Naive thymus-derived CD4-positive, alpha-beta T cell (primary cell): ENCODE measurements at places on chromosomes 1 and 21. TPM values are rescaled to one million over a fixed set of nuclear protein-coding genes. Genes with fewer than 3 reads are reported as not detected.

Gene MAP10
- 4.5 and 4.6 TPM in 2 replicates for total RNA-seq

DNA sequence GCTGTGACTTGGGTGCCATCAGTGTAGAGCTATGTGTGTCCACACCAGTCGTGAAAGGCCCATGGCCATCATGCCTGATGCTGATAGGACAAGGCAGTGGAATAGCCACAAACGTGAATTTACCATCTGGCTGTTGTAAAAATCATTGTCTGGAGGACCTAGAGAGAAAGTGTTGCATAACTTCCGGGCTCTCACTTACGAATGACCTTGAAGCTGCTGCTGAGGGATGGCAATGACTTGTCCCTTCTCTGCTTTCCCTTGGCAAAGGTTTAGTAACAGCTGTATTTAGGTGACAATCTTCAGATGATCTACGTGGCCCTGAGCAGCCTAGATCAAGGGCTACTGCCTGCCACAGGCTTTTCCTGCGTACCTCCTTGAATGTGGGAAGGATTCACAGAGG, 5.8 kb downstream of the ATP1B1 start:
- peaks cover 7% of the 10 kb centered on the region for H3K4me1 ChIP-seq
- H3K27me3 ChIP-seq = no peaks in the 10 kb centered on the region
- H3K4me3 ChIP-seq = no peak overlapping the region
- no peak overlapping the region for H3K27ac ChIP-seq

Gene LRRC8C
- 46.8 TPM for total RNA-seq

DNA sequence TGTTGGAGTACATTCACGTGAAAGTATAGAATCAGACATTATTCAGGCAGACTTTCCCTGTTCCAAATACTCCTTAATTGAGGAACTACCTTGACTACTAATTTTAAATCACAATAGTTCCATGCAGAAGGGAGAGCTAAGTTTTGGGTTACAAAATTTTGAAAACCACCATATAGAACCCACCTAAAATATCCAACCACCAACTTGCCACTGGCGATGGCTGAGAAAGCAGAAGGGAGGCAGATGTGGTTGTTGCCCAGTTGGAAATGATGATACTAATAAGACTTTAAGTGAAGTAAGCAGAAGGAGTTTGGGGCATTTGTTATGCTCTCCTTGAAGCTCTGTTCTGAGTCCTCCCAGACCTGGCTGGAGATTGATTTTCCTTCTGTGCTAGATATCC, 190.7 kb downstream of the HLX start:
- H3K4me3 ChIP-seq = no peak overlapping the region
- no peaks in the 10 kb centered on the region for H3K36me3 ChIP-seq
- H3K27ac ChIP-seq = no peak overlapping the region
- no peaks in the 10 kb centered on the region for H3K27me3 ChIP-seq
- DNase-seq = no peak

Gene NRIP1
- total RNA-seq = 13.2 and 13.8 TPM in 2 replicates

DNA sequence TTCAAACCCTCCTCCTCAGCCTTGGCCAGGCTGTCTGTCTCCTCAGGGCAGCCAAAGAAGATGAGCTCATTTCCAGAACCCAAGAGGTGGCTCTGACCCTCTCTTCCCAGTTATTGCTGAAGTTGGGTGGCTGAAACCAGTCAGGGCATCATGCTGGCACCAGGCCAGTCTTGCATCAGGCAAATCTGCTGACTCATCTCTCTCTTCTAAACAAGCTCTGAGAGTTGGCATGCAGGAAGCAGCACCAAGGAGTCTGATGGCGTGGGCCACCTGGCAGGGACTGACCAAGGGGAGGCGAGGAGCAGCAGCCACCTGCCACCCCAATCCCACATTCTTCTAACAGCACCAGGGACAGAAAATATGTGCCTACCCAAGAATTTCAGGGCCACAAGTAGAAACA, 104.8 kb upstream of the ATP1A1 start:
- H3K4me1 ChIP-seq = peaks cover 5% of the 10 kb centered on the region
- H3K4me3 ChIP-seq = no peak overlapping the region
- no peak for DNase-seq
- H3K27ac ChIP-seq = no peak overlapping the region

- no peak overlapping the region for H3K27ac ChIP-seq
- DNase-seq = no peak
- no peak overlapping the region for H3K4me3 ChIP-seq
- no peaks in the 10 kb centered on the region for H3K36me3 ChIP-seq
- H3K4me1 ChIP-seq = no peaks in the 10 kb centered on the region
- H3K27me3 ChIP-seq = no peaks in the 10 kb centered on the region
These were observed 152.4 kb downstream of the GALNT2 start for GRCh38 chr1:230219174-230220067.

- no peak for DNase-seq
- H3K4me3 ChIP-seq = no peak overlapping the region
- no peak overlapping the region for H3K27ac ChIP-seq
- H3K36me3 ChIP-seq = no peaks in the 10 kb centered on the region
These were observed 494.5 kb upstream of the LRRC7 start for GRCh38 chr1:69073176-69073575.

DNA sequence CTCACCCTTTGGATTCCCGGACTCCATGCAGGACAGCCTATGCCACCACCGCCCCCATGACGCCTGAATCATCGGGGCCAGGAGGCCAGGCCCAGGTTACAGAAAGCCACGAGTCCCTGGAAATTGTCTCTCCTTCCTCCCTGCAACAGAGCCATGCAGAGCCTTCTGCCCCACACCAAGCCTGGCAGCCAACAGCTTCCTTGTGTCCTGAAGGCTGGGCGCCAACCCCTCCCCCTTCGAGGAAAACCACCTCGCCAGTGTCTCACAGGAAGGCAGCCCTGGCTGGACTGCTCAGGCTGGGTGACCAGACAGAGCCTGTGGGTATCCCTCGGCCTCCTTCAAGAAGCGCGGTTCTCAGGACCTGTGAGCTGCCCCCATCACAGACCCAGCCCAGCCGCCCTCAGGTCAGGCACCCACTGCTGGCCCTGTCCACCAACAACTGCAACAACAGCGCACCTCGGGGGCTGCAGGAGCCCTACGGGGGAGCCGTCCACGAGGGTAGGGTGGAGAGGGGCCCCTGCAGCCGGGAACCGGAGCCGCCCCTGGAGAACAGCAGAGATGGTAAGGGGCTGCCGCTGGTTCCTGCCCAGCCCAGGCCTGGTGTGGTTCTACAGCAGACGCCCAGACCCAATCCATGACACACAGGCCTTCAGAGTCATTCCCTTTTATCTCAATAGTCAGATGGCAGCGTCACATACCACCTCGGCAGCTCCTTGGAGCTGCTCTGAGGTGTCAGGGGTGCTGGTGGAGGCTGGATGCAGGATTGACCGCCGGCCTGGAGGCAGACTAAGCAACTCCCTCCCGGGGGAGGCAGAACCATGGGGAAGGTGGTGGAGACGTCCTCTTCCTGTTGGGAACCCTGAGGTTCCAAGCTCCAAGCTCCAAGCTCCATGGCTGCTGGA, 23.7 kb downstream of the KIAA1614 start:
- DNase-seq = no peak
- H3K4me1 ChIP-seq = no peaks in the 10 kb centered on the region
- H3K36me3 ChIP-seq = no peaks in the 10 kb centered on the region

DNA sequence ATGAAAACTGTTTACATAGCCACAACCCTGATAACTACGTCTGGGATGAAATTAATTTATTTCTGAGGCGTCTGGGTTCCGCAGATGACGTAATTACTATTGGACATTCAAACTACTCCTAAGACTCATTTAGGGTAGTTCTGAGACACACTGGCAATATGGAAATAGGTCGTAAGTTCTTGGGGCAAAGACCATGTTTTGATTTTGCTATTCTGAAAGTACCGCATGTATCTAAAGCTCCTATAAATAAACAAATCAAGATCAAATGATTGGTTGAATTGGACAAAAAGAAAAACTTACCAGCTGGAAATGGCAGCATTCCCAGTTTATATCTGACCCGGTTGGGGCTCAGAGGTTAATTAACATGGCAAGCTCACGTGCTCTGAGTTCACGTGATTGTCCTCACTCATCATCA, 74.3 kb downstream of the DHRS3 start:
- no peaks in the 10 kb centered on the region for H3K36me3 ChIP-seq
- no peak overlapping the region for H3K27ac ChIP-seq
- no peaks in the 10 kb centered on the region for H3K27me3 ChIP-seq
- no peaks in the 10 kb centered on the region for H3K4me1 ChIP-seq
- no peak overlapping the region for H3K4me3 ChIP-seq

Gene INAVA
- total RNA-seq = not detected

- H3K27ac ChIP-seq = no peak overlapping the region
- no peaks in the 10 kb centered on the region for H3K4me1 ChIP-seq
- no peak for DNase-seq
- no peaks in the 10 kb centered on the region for H3K27me3 ChIP-seq
- no peaks in the 10 kb centered on the region for H3K36me3 ChIP-seq
- no peak overlapping the region for H3K4me3 ChIP-seq
These were observed 116.2 kb downstream of the SMYD3 start for GRCh38 chr1:246390855-246391254.

Gene CLCA4
- total RNA-seq = not detected

Gene PRAMEF12
- total RNA-seq = not detected in 2 replicates

DNA sequence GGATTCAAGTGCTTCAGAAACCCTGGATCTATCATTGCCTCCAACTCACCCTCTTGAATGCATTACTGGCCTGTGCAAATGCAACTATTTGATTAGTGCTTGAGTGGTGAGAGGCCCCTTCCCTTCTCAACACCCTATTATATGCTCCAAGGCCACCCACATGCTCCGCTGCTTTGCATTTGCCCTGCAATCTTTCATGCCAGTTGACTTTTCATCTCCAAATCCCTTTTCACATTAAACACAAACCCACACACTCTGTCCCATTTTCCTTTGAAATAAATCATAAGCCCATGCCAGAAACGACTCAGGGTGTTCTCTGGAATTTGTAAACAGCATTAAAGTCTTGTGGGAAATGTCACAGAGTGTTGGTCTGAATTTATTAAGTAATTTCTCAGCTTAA, 78.9 kb upstream of the CTTNBP2NL start:
- no peaks in the 10 kb centered on the region for H3K4me1 ChIP-seq
- H3K27ac ChIP-seq = no peak overlapping the region
- no peak overlapping the region for H3K4me3 ChIP-seq
- no peaks in the 10 kb centered on the region for H3K36me3 ChIP-seq
- H3K27me3 ChIP-seq = no peaks in the 10 kb centered on the region

DNA sequence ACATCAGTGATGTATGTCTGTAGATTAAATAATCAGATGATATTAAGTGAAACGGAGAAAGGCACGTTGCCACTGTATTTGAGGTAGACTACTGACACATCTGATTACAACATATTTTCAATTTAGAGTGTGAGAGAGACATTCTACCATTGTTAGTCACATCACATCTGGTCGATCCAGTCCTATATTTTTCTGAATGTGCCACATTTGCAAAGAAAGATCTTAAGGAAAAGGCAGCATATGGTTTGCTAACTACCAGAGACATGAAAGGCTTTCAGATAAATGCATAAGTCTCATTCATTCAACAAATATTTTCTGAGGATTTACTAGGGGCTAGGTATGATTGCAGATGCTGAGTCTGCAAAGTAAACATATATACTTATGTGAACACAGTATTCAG, 114.3 kb upstream of the RUNX1 start:
- no peak overlapping the region for H3K4me3 ChIP-seq
- no peaks in the 10 kb centered on the region for H3K4me1 ChIP-seq
- no peaks in the 10 kb centered on the region for H3K36me3 ChIP-seq
- no peak overlapping the region for H3K27ac ChIP-seq
- H3K27me3 ChIP-seq = no peaks in the 10 kb centered on the region
